ENCODE measurements at places on chromosomes 2 and 18.

DNA sequence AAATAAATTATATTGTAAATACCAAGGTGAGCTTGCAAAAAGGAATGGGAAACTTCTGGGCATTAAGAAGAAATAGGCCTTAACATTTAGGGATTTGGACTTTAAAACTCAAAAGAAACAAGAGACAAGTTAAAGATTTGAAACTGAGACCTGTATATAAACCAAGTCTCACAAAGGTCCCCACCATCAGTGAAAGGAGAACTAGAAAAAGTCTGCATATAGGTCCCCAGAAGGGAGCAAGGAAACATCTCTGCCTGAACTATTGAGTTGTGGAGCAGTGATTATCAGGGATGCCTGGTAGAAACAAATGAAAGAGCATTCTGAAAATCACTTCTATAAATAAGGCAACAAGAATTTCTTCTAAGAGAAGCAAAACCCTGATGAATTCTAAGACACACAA lies 30.5 kb upstream of the ITGAV start:
- DNase-seq: no peak

DNA sequence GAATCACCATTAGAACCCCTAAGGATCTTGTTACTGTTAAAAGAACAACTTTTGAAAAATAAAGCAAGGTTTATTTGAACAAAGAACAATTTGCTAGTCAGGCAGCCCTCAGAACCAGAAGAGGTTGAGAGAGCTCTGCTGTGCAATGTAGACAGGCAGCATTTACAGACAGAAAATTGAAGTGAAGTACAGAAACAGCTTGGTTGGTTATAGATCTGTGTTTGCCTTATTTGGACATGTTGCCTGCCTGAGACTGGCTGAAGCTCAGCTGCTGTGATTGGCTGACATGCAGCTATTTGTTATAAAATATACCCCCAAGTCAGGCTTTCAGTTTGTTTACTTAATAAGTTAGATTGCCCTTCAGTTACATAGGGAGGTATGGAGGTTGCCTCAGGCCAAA lies 12.5 kb downstream of the MSTN start:
- no peak for DNase-seq

- DNase-seq: no peak
Measured at GRCh38 chr2:2892892-2893291, 484.7 kb downstream of the EIPR1 start.

GRCh38 chr18:9901377-9901776 lies 12.4 kb upstream of the VAPA start:
- no peak for DNase-seq

GRCh38 chr2:229852565-229852964 lies 69.2 kb downstream of the TRIP12 start:
- peak; percentile 87 for DNase-seq

- no peak for DNase-seq
Measured at GRCh38 chr2:36337354-36337753, 18.2 kb upstream of the CRIM1 start.

DNA sequence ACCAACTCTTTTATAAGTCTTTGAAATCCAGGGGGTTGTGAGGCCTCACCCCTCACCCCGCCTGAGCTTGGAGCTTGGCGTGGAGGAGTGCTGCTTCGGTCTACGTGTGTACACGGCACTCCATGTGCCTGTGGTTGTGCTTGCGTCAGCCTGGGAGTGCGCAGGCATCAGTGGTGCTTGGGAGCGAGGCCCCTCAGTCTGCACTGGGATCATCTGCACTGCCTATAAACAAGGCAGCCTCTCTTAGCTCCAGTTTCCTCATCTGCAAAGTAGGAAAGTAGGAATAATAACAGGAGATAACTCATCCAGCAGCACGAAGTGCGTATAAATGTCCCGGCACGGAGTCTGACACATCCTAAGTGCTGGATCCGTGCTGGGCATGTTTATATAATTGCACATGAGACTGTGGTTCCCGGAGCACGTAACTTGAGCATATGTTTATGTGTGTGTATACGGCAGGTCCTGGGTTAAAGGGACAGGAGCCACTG lies 1.2 kb downstream of the GYPC start:
- DNase-seq: peak; percentile 40

- DNase-seq: no peak
Measured at GRCh38 chr2:230643576-230644291, 68.9 kb upstream of the CAB39 start.

GRCh38 chr2:191465766-191466420 lies 212.0 kb upstream of the NABP1 start:
- peak; percentile 18 for DNase-seq

Data from dermis microvascular lymphatic vessel endothelial cell (primary cell).